COR-L47 (cell line): ENCODE measurements at places on chromosomes 12 and 14.

GRCh38 chr12:71159264-71159663 lies 1.5 kb upstream of the TSPAN8 start:
- no peak for DNase-seq

GRCh38 chr14:39006721-39007410 lies 96.2 kb downstream of the SEC23A start:
- DNase-seq, result no peak

- DNase-seq, result peak; percentile 78
Measured at GRCh38 chr14:64812412-64812811, 67.3 kb downstream of the SPTB start.

DNA sequence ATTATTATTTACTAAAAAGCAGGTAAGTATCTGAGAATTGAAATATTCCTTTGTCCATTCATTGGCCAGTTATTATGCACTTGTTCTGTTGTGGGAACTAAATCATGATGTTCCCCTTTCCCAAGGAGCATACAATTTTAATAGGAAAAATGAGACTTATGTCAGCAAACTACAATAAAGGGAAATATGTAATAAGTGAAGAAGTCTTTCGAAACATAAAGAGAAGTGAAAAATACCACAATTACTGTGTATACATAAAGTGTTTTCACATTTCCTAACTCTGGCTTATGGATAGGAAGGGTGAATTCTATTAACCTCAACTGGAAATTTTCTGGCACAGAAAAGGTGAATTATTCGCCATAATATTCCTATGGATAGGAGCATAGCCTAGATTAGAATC lies 78.4 kb upstream of the DNM1L start:
- no peak for DNase-seq

DNA sequence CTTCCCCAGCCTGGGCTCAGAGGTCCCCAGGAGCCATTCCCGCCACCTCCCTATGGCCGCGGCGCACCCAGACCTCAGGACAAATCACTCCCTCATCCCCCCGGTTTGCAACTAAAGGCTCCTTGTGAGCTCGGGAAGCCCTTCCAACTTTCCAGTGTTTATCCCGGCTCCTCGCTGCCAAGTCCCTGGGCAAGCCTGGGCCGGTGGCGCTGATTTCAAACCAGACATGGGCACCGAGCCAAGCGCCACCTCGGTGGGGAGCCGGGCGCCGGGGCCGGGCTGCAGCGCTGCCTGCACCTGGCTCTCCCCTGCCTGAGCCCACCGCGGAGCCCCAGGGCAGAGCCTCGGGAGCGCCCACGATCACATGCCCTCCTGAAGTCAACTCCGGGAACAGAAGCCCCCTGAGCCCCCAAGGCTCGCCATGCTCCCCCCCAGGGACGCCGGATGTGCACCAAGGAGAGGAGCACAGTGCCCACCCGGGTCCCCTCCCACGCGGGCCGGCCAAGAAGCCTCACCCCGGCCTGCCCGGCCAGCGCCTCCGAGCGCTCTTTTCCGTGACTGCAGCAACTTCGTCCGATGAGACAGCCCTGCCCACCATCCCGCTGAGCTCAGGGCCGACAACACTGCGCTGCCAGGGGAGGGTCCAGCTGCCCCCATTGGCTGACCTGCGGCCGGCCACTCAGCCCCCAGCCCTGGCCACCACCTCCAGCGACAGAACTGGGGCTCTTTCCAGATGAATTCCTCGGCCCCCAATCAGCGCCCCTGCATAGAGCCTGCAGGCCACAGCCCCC lies 50.0 kb downstream of the NCOR2 start:
- DNase-seq, result peak; percentile 95

GRCh38 chr14:104926619-104927431 lies 2.1 kb downstream of the PLD4 start:
- no peak for DNase-seq

- DNase-seq, result no peak
Measured at GRCh38 chr14:39912192-39913100, 480.2 kb upstream of the FBXO33 start.

GRCh38 chr14:33839193-33840076 lies 111.4 kb downstream of the EGLN3 start:
- peak; percentile 67 for DNase-seq

DNA sequence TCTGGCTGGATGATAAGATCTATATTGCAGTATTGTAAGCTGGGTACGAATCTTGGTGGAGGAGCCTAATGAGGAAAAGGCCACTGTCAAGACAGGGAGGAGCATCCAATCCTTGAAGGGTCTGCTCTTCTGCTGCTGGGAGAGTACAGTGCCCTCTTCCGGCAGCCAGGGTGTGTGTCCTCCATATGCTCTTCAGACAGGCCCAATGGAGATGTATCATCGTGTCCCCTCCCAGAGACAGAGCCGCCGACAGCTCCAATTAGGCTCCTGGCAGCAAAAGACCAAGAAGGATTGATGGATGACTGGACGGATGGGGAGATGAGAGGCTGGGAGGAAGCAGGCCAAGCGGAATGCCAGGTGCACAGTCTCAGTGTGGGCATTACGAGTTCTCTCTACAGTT lies 51.6 kb upstream of the PIWIL1 start:
- DNase-seq, result no peak

GRCh38 chr12:105761075-105761474 lies 377.7 kb downstream of the NUAK1 start:
- DNase-seq, result peak; percentile 60

- no peak for DNase-seq
Measured at GRCh38 chr12:106434526-106434925, 77.0 kb downstream of the POLR3B start.
